Psoas muscle (tissue), 8 donors: ENCODE measurements at places on chromosomes 11 and 22. TPM values are rescaled to one million over a fixed set of nuclear protein-coding genes. Genes with fewer than 3 reads are reported as not detected.

GRCh38 chr22:38866399-38867123 lies 5.5 kb downstream of the CBX6 start:
- no peak for DNase-seq

DNA sequence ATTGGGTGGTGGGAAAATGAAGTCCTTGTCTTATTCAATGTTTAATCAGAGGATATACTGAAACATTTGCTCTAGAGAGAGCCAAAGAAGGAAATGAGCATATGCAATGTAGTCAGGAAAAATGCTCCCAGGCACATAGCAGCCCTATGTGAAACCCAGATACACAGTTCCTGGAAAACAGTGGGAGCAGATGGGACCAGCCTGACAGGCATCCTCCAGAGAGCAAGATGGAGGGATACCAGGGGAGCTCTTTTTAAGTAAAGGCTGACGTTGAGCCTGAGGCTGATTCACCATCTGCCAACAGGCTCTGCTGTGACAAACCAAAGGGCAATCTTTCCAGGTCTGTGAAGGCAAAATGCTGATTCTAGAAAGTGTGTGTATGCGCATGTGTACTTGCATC lies 559.4 kb upstream of the KIRREL3 start:
- no peak for DNase-seq

DNA sequence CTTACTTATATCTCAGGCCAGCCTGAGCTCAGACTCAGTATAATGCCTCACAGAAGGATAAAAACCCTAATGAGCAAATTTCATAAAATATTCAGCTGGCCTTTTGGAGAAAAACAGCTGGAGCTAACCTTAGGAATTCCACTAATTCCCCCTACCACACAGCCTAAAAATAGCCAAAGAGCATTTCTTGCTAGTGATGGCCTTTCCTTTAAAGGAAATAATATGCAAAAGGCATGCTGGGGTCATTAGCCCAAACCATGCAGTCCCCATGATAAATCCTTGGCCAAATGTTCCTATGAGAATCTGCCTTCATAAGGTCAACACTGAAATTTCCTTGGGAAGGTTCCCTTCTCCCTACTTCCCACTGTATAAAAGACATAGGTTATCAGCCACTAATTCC lies 38.2 kb downstream of the SYTL2 start:
- DNase-seq: no peak

GRCh38 chr22:43555561-43556515 lies 144.0 kb downstream of the MPPED1 start:
- DNase-seq: no peak

- no peak for DNase-seq
Observed at GRCh38 chr11:7882860-7883259, 48.2 kb downstream of the OR10A6 start.

- DNase-seq: no peak
Observed at GRCh38 chr11:113159988-113160807, 154.2 kb upstream of the TTC12 start.

DNA sequence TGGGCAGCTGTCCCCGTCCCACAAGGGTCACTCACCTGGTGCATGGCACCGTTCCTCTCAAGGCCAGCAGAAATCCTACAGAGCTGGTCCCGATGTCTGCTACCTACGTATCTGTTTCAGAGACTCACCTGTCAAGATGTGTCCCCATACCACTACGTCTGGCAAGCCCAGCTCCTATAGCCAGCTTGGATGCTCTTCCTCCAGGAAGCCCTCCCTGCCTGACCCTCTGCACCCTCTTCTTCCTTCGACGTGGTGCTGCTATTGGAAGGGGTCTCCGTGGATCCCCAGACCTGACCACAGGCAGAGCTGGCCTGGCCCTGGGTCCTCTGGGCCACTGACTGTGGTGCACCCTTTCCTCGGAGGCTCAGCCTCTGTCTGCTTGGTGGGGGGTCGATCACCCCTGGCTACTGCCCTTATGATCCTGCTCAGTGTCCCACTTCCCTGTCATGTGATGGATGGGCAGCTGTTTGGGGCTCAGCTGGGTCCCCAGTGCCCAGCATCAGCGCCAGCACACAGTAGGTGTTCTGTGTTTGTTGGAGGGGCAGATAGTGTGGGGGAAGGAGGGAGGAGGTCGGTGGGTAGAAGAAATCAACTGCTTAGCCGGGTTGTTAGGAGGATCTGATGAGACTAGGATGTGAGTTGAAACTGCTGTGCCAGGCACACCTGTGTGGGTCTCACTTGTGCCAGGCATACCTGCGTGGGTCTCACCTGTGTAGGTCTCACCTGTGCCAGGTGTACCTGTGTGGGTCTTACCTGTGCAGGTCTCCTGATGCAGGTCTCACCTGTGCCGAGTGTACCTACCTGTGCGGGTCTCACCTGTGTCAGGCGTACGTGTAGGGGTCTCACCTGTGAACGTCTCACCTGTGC lies 21.7 kb upstream of the ARHGAP8 start:
- DNase-seq: no peak

DNA sequence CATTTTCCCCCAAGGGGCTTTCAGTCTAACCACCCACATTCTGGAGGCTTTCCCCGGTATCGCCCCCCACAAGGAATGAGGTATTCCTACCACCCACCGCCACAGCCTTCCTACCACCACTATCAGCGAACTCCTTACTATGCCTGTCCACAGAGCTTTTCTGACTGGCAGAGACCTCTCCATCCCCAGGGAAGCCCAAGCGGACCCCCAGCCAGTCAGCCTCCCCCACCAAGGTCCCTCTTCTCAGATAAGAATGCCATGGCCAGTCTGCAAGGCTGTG lies 14.6 kb upstream of the SLC25A18 start:
- DNase-seq: no peak

The KLHDC7B gene
- not detected for total RNA-seq

The CHEK1 gene
- total RNA-seq: 0.97 TPM

- no peak for DNase-seq
Observed at GRCh38 chr11:9053316-9054035, 37.9 kb downstream of the SCUBE2 start.

DNA sequence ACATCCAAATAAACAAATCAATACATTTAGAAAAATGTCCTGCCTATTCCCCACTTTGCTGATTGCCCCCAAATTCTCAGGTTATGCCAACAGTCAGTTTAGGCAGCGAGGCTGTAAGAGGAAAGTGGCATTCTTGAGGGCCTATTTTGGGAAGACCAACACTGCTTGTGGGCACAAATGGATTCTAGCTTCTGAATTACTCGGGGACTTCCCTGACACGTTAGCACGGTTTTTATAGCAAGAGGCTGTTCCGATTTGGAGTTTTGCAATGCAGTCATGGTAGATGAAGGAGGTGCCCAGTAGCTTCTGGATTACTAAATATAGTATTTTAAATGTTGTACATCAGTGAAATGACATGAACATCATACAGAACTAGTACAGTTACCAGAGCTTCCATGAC lies 13.1 kb downstream of the RCN1 start:
- DNase-seq: no peak

The PGR gene
- total RNA-seq: 2.0 TPM

The F2 gene
- total RNA-seq: not detected

- DNase-seq: no peak
Observed at GRCh38 chr11:93967944-93968343, 53.2 kb upstream of the HEPHL1 start.

The TTC28 gene
- 3.5 TPM for total RNA-seq

- no peak for DNase-seq
Observed at GRCh38 chr11:88431675-88432341, 94.3 kb upstream of the CTSC start.

The GGTLC3 gene
- total RNA-seq: not detected

The OR5A1 gene
- not detected for total RNA-seq

- no peak for DNase-seq
Observed at GRCh38 chr11:133816146-133816870, 29.0 kb downstream of the SPATA19 start.

The H19 gene
- 10,740 TPM for total RNA-seq

The SMTNL1 gene
- 16.1 TPM for total RNA-seq

The LRFN4 gene
- 7.4 TPM for total RNA-seq

The SAA4 gene
- not detected for total RNA-seq

The ELFN2 gene
- not detected for total RNA-seq

- DNase-seq: no peak
Observed at GRCh38 chr22:28981818-28982499, 79.7 kb downstream of the C22orf31 start.

DNA sequence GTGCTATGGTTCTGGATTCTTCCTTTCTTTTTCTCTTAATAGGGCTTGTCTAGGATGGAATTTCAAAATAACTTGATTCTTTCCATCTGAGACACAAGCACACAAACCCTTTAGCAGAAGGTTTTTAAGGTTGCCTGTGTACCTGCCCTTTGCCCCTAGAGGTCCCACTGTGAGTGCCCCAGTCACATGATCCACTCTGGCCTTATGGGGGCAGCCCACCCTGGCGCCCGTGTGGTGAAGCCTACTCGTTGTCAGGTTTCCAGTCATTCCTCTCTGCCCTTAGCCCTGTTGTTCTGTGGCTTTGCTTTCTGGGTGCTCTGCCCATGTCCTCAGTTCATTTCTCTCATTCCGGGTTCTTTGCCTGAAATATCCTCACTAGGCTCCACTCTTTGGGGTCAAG lies 51.8 kb downstream of the ZNRF3 start:
- DNase-seq: no peak

DNA sequence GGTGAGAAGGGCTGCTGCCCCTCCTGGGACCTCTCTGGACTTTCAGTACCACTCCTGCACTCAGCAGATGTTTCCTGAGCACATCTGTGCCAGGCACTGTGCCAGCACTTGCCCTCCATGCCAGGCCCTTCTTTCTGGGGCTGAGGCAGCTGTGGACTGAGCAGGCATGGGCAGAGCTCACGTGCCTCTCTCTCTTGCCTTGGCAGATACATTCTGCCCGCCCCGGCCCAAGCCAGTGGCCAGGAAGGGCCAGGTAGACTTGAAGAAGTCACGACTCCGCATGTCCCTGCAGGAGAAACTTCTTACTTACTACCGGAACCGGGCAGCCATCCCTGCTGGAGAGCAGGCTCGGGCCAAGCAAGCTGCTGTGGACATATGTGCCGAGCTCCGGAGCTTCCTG lies 8.3 kb upstream of the ATF4 start:
- no peak for DNase-seq
